ENCODE measurements at places on chromosomes 5 and 9.
A peak's percentile ranks its signal among the peaks of the same experiment; 100 is the strongest.

DNA sequence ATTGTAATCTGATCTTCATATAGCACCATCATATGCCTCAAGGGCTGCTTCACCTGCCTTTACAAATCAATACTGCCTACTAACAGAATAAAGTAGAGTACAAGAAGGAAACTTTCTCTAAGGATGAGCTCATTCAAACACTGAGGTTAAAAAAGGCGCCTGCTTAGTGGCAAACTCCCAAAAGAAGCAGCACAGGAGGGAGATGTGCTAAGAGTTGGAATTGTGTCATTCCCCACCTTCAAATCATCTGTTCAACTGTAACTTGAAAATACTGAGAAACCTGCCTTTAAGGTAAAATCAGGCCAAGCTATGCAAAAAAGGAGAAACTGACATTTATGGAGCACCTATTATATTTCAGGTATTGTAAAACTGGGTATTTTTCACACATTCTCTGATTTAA is 560.6 kb downstream of the PTPRD start:
- DNase-seq, result no peak

DNA sequence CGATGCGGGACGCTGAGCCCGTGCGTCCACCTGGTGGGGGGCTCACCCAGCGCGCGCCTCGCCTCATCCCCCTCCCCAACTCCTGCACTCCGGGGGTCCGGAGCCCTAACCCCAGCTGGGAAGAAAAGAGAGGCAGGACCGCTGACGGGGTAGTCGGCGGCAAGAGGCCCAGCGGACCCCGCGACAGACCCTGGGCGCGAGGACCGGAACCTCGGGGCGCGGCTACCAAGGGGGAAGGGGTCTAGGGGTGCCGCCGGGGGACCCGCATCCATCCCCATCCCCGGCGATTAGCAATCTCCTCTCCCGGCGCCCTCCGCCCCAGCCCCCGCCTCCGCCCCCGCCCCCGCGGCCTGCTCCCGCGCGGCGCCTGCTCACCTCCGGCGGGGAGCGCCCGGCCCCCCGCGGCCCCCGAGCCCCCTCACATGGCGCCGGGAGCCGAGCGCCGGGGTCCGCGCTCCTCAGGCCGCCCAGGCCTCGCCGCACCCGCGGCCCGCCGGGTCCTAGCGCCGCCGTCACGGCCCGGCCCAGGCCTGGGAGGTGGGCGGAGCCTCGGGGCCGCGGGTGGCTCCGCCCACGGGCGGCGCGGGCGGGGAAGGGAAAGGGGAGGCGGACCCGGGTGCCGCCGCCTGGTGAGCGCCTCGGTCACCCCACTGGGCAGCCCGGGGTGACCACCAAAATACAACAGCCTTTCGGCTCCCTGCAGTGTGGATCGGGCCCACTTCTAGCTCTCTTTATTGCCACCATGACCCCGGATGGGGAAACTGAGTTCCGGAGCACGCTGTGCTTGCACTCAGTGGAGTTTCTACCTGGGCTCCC is at the start of gene ST6GALNAC6:
Gene ST6GALNAC6 (minus strand): TSS at position 476 of the 816 bp plus-strand sequence. CDS start 1,622 bp downstream, outside the sequence.
- DNase-seq, result peak; percentile 71

- no peak for DNase-seq
These were observed 120.6 kb downstream of the PRDM9 start for GRCh38 chr5:23627976-23628375.

DNA sequence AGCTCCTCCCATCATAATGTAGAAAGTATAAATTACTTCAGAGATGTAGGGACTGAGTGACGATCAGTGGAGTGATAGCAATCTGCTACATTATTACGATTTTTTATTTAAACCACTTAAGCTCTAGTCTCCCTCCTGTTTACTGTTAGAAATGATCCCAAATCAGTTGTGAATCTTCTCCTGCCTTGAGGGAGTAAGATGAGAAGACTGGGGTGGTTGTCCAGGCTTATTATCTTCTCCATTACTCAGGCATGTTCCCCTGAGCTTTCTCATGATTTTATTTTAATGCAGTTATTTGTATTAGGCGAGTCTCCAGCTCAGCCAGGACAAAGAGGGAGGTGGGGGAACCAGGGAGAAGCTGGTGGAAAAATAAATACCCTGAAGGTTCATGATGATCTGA is 48.2 kb upstream of the CTNNA1 start:
- DNase-seq, result no peak

DNA sequence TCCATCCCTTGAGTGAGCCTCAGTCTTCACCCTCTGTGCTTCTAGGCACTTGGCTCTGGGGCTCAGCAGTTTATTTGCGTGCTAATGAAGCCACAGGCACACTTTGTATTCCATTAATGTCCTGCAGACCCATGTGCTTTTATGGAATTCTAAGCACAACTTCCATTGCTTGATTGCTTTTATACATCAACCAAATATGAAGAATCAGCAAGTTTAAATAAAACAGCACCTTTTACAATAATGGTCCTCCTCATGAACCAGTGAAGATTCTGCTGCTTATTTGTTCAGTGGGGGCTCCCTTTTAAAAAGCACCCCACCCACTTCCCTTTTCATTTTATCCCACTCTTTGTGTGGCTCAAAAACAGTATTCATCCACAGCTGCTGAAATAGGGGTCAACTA is 60.2 kb downstream of the DCP2 start:
- DNase-seq, result no peak

DNA sequence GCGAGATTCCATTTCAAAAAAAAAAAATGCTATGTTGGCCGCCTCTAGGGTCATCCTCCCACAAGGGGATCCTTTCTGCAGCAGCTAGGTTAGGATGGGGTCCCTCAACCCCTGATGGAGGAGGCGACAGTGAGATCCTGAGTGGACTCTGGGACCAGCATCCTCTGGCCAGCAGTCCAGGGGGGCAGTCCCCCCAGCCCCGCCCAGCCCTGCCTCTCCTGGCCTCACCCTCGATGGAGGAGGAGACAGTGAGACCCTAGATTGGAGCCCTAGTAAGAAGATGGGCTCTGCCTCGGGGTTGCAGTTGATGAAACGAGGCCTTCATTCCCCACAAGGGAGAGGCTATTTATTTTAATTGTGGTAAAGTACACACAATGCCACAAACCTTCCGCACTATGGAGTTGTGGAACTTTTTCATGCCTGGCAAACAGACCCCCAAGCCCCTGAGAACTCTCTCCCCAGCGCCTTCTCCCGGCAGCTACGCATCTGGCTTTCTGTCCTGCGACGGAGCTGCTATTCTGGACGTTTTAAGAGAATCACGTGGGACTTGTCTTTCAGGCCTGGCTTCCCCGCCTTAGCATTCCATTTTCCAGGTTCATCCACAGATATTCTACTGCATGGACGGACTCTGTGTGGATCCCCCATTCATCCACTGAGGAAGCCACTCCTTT is 15.8 kb downstream of the VAV2 start:
- no peak for DNase-seq
